Osteoblast (primary cell): ENCODE measurements at places on chromosomes 1 and 21. TPM values are rescaled to one million over a fixed set of nuclear protein-coding genes. Genes with fewer than 3 reads are reported as not detected.

- peak overlapping the region; percentile 70 for H3K27ac ChIP-seq
- DNase-seq, result no peak
- H3K4me3 ChIP-seq, result no peak overlapping the region
- peaks cover 19% of the 10 kb centered on the region for H3K4me1 ChIP-seq
- no peaks in the 10 kb centered on the region for H3K36me3 ChIP-seq
These were observed 1571.3 kb upstream of the PRMT6 start for GRCh38 chr1:105485207-105485606.

RXFP4 gene
- total RNA-seq, result not detected in 2 replicates

UBASH3A gene
- total RNA-seq, result not detected in 2 replicates

GRCh38 chr1:3669421-3669821 lies 17.1 kb downstream of the TP73 start:
- no peak for DNase-seq
- no peaks in the 10 kb centered on the region for H3K27me3 ChIP-seq
- no peaks in the 10 kb centered on the region for H3K36me3 ChIP-seq

- H3K4me1 ChIP-seq, result peaks cover 10% of the 10 kb centered on the region
- H3K27me3 ChIP-seq, result no peaks in the 10 kb centered on the region
- H3K4me3 ChIP-seq, result no peak overlapping the region
These were observed 55.0 kb downstream of the NID1 start for GRCh38 chr1:236009857-236010256.

ANGPTL3 gene
- under 0.01 TPM in 1 of 2 replicates, not detected in the other for total RNA-seq

AMY1B gene
- total RNA-seq, result not detected in 2 replicates

- peak; percentile 94 for DNase-seq
- no peak overlapping the region for H3K4me3 ChIP-seq
- peak overlapping the region; percentile 1 for H3K27ac ChIP-seq
- no peaks in the 10 kb centered on the region for H3K27me3 ChIP-seq
- H3K36me3 ChIP-seq, result no peaks in the 10 kb centered on the region
These were observed 38.8 kb upstream of the HIVEP3 start for GRCh38 chr1:41957568-41957967.

GRCh38 chr1:54934869-54935268 lies 45.6 kb upstream of the TMEM61 start:
- H3K4me3 ChIP-seq, result no peak overlapping the region
- no peaks in the 10 kb centered on the region for H3K36me3 ChIP-seq
- DNase-seq, result peak; percentile 81
- no peaks in the 10 kb centered on the region for H3K27me3 ChIP-seq
- peaks cover 24% of the 10 kb centered on the region for H3K4me1 ChIP-seq

GRCh38 chr1:7263021-7263960 lies 478.0 kb downstream of the CAMTA1 start:
- H3K36me3 ChIP-seq, result no peaks in the 10 kb centered on the region
- H3K4me3 ChIP-seq, result no peak overlapping the region
- no peak for DNase-seq
- H3K27ac ChIP-seq, result no peak overlapping the region

GRCh38 chr1:30038134-30039025 lies 685.0 kb downstream of the MATN1 start:
- H3K27ac ChIP-seq, result no peak overlapping the region
- peak; percentile 73 for DNase-seq
- no peaks in the 10 kb centered on the region for H3K4me1 ChIP-seq

DNA sequence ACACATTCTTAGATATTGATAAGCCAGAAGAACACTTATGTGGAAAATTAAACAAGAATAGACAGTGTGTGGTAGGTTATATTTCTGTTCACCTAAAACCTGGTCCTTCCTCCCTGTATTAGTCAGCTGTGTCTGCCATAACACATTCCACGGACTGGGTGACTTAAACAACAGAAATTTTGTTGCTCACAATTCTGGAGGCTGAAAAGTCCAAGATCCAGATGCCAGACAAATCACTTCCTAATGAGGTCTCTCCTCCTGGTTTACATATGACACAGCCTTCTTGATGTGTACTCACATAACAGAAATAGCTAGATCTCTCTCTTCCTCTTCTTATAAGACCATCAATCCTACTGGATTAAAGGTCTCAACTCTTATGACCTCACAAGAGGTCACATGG lies 25.7 kb downstream of the JMJD4 start:
- DNase-seq, result no peak
- H3K27ac ChIP-seq, result no peak overlapping the region
- H3K4me1 ChIP-seq, result no peaks in the 10 kb centered on the region
- no peaks in the 10 kb centered on the region for H3K27me3 ChIP-seq

DNA sequence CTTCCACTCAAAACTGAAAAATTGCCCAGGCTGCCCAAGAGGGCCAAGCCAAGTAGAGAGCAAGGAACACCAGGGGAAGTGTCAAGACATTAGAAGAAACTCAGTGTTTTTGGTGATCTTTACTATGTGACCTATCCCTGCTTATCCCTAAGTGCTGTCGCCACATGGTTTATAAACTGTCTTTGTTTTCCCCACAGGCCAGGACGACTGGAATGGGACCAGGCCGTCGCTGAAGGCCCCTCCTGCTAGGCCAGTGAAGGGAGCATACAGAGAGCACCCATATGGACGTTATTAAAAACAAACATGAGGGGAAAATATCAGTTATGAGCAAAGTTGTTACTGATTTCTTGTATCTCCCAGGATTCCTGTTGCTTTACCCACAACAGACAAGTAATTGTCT lies 28.7 kb downstream of the KHDRBS1 start:
- H3K36me3 ChIP-seq, result peaks cover 52% of the 10 kb centered on the region
- no peak for DNase-seq
- no peak overlapping the region for H3K4me3 ChIP-seq
- H3K27ac ChIP-seq, result no peak overlapping the region
- no peaks in the 10 kb centered on the region for H3K27me3 ChIP-seq
- H3K4me1 ChIP-seq, result peaks cover 3% of the 10 kb centered on the region

DNA sequence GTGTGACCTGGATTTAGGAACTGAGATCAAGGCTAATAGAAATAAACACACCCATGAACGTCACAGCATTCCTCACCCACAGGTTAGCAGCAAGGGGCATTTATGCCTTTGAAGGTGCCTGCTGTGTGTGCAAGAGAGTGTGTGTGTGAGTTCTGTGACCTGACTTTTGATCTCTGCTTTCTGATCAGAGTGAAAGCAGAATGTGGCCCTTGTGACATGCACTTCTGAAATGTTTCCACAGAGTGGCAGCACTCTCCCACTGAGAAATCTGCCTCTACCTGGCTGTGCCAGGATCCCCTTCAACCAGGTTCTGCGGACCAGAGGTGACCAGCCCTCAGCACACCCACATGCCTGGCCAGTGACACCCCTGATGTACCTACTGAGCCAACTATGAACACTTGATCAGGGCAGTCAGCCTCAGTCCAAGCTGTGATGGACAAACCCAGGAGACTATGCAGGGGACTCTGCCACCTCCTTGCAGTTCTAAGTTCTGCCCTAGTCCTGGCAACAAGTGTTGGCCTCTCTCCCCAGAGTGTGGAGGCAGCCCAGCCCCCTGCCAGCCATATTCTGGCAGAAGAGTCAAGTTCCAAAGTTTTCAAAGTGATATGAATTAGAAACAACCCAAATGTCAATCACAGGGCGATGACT lies 41.0 kb downstream of the RXRG start:
- no peaks in the 10 kb centered on the region for H3K4me1 ChIP-seq
- no peaks in the 10 kb centered on the region for H3K36me3 ChIP-seq
- H3K27me3 ChIP-seq, result no peaks in the 10 kb centered on the region
- H3K4me3 ChIP-seq, result no peak overlapping the region

KRTAP19-2 gene
- not detected in 2 replicates for total RNA-seq

DNA sequence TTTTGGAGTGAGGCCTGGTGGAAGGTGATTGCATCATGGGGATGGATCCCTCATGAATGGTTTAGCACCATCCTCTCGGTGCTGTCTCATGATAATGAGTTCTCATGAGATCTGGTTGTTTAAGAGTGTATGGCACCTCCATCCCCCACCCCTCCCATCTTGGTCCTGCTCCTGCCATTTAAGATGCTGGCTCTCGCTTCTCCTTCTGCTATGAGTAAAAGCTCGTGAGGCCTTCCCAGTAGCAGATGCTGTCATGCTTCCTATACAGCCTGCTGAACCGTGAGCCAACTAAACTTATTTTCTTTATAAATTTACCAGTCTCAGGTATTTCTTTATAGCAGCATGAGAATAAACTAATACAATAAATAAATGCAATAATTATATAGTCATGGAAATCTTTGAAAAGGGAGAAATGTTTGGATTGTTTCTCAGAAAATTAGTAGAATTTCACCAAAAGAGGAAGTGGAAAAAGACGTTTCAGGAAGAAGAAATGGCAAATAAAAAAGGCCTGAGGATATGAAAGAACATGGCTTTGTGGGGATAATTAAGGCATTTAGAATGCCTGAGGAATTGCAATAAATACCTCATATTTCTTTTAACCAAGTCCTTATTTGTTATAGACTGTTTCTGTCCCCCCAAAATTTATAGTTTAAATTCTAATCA lies 451.2 kb upstream of the ADGRL4 start:
- no peak for DNase-seq
- H3K4me1 ChIP-seq, result no peaks in the 10 kb centered on the region
- no peak overlapping the region for H3K4me3 ChIP-seq
- no peaks in the 10 kb centered on the region for H3K36me3 ChIP-seq
- H3K27me3 ChIP-seq, result no peaks in the 10 kb centered on the region
- H3K27ac ChIP-seq, result no peak overlapping the region

TGFBR3 gene
- 32.2 and 41.5 TPM in 2 replicates for total RNA-seq

GRCh38 chr21:45548711-45549491 lies 6.7 kb upstream of the SLC19A1 start:
- H3K36me3 ChIP-seq, result no peaks in the 10 kb centered on the region
- H3K4me1 ChIP-seq, result no peaks in the 10 kb centered on the region
- DNase-seq, result peak; percentile 73
- H3K27ac ChIP-seq, result no peak overlapping the region
- no peaks in the 10 kb centered on the region for H3K27me3 ChIP-seq

- H3K4me3 ChIP-seq, result no peak overlapping the region
- H3K27ac ChIP-seq, result no peak overlapping the region
- H3K36me3 ChIP-seq, result peaks cover 6% of the 10 kb centered on the region
- peaks cover 12% of the 10 kb centered on the region for H3K4me1 ChIP-seq
- no peak for DNase-seq
These were observed 35.8 kb upstream of the PODN start for GRCh38 chr1:53026254-53026653.

DNA sequence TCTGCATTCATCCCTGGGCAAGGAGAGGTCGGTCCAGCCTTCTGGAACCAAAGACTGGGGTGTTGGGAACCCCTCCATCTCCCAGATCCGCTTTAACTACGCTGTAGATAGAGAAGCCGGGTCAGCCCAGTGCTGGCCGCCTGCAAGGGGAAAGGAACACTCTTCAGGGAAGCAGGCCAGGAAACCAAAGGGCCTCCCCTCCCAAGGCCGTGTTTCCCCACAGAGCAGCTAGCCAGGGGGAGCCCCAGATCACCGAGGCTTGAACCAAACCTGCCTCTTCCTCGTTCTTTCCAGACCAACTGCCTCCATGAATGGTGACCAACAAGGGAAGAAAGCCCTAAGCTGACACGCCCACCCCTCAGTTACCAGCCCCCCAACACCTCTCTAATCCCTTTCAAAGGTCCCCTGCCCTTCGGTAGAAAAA lies 1.2 kb upstream of the CHD5 start:
- peak; percentile 88 for DNase-seq
- no peaks in the 10 kb centered on the region for H3K4me1 ChIP-seq
- no peak overlapping the region for H3K4me3 ChIP-seq
- no peak overlapping the region for H3K27ac ChIP-seq
- H3K27me3 ChIP-seq, result peaks cover 37% of the 10 kb centered on the region

DNA sequence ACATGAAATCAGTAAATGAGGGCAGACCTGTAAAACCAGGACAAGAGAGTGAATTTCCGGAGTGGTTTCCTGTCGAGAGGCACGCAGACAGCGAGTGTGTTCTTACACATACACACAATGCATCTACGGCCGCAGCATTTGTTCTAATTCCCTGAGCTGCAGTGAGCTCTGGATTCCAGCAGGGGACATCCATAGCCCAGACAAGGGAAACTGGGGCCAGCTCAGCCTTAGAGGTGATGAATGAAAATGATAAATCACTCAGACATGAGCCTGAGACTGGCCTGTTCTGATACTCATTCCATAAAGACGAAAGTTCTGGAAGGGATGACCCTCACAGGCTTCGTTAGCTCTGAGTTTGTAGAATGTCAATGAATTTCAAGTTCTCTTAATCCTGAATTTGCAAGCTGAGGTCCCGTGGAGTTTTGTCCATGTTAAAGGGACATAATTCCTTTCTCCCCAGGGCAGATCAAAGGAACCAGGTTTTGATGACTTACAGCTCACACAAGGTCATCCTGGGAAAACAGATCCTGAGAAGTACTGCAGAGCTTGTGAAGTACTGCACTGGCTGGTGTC lies 207.9 kb upstream of the C1orf87 start:
- H3K27me3 ChIP-seq, result no peaks in the 10 kb centered on the region
- no peak overlapping the region for H3K4me3 ChIP-seq
- H3K36me3 ChIP-seq, result no peaks in the 10 kb centered on the region
- H3K27ac ChIP-seq, result no peak overlapping the region
- H3K4me1 ChIP-seq, result peaks cover 31% of the 10 kb centered on the region
- peak; percentile 86 for DNase-seq
